ENCODE measurements at places on chromosomes 4 and X.

GRCh38 chr4:165748321-165748720 is 124.7 kb upstream of the TLL1 start:
- no peak for DNase-seq

DNA sequence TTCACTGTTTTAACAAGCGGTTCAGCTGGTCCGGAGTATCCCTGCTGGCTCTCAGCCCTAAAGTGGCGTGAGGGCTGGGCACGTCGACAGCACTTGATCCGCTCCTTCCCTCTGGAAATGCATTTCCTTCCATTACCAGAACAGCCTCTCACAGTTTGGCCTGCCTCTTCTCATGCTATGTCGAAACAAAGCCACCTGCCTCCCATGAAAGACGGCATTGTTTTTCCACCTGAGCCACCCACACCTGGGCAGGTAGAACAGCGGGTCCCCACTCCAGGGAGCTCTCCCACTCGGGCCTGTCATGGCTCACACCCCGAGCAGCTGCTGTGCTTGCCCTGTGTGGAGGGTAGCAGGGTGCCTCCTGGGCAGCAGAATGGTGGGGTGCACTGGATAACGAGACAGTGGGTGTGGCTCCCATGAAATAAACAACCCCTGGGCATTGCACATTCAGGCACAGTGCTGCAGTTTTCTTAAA is 86.2 kb downstream of the FHDC1 start:
- peak; percentile 23 for DNase-seq

- no peak for DNase-seq
These were observed 137.6 kb downstream of the PTTG2 start for GRCh38 chr4:38097818-38098217.

GRCh38 chr4:84841435-84841834 is 125.1 kb downstream of the WDFY3 start:
- no peak for DNase-seq

DNA sequence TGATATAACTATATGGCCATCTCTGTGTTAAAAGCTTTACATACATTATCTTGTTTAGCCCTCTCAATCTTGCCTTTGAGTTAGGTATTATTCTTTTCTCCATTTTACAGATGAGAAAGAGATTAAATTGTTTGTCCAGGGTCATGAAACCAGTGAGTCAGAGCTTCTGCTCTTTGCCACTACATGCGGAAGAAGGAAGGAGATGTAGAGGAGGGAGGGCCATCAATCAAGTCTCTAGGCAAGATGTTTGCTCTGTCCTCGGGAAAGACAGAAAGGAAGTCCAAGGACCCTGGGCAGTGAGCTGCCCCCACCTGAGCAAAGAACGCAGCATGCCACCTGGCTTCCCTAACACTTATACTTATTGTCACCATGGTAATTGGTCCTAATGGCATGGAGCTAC is 133.7 kb upstream of the IL1RAPL2 start:
- DNase-seq, result no peak

Measured in NCI-H1092 treated with DMSO at 0.1 percent for 48 hours (cell line).